Activated CD4-positive, alpha-beta T cell treated with anti-CD3 and anti-CD28 coated beads, Interleukin-2, amount 10 ng/mL, durations not matched to agents 24 days and 14 days (primary cell): ENCODE measurements at places on chromosomes 6 and 20. TPM values are rescaled to one million over a fixed set of nuclear protein-coding genes. Genes with fewer than 3 reads are reported as not detected.

B3GAT2 gene
- total RNA-seq: 0.05 TPM in 1 of 2 replicates, not detected in the other

DEFB124 gene
- total RNA-seq: not detected in 2 replicates

IL20RA gene
- total RNA-seq: not detected in 2 replicates

POPDC3 gene
- not detected in 2 replicates for total RNA-seq

CFAP206 gene
- total RNA-seq: not detected in 2 replicates
